Activated CD4-positive, alpha-beta T cell treated with anti-CD3 and anti-CD28 coated beads, Interleukin-2, amount 10 ng/mL, durations not matched to agents 24 days and 14 days (primary cell): ENCODE measurements at places on chromosomes 6 and 20. TPM values are rescaled to one million over a fixed set of nuclear protein-coding genes. Genes with fewer than 3 reads are reported as not detected.

- no peak for DNase-seq
Observed at GRCh38 chr20:50743087-50743486, 11.7 kb downstream of the PARD6B start.

- no peak for DNase-seq
Observed at GRCh38 chr6:133358574-133359150, 117.5 kb downstream of the EYA4 start.

DNA sequence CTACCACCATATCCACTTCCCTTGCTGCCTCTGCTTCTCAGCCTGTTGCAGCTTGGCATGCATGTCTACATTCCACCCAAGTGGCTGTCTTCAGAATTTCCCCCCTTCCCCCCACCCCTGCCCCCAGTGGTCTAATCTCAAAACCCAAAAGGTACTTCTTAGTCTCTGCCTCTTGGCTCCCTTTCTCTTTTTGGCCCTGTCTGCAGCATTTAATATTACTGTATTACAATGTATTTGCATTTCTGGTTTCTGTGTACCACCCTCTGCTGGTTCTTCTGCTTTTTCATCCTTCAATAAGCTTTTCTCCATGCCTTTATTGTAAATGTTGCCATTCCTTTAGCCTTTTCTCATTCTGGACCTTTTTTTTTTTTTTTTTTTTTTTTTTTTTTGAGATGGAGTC lies 43.0 kb downstream of the RPRD1B start:
- no peak for DNase-seq

DNA sequence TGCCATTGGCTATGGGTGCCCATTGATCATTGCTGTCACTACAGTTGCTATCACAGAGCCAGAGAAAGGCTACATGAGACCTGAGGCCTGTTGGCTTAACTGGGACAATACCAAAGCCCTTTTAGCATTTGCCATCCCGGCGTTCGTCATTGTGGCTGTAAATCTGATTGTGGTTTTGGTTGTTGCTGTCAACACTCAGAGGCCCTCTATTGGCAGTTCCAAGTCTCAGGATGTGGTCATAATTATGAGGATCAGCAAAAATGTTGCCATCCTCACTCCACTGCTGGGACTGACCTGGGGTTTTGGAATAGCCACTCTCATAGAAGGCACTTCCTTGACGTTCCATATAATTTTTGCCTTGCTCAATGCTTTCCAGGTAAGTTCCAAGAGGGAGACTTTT lies 16.4 kb downstream of the ADGRF4 start:
- DNase-seq = no peak

- no peak for DNase-seq
Observed at GRCh38 chr20:33948480-33948879, 45.2 kb upstream of the RALY start.

DNA sequence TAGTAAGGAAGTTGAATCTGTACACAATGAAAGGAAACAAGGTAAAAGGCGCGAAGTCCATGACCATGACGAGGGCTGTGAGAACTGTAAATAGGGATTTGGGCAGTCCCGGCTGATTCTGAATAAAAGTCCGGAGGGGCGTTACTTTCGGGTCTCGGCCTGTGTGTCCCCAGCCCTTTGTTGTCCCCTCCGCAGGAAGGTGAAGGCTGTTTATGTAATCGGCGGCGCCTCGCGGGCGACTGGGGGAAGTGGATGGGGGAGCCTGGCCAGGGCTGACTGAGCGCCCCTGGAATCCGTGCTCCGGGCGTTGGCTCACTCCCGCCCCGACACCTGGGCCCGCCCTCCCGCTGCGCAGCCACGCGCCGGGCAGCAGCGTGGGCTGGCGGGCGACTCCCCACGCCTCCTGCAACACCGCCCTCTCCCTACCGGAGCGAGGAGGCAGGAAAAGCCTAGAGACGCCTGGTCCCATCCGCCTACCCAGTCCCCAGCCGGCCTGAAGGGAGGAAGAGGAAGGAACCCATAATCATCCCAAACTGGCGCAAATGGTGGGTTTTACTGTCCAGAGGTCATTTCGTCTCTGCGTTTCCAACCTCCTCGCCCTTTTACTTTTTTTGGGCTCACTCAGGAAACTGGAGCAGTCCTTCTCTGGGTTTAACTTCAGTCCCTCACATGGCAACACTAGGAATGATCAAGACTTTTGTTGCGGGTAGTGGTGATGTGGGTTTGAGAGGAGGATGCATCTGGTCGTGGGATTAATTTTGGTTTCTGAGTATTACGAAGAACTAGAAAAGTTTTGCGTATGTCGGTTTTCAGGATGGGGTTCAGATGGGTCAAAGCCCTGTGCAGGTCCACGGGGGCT lies 12.1 kb downstream of the TRIM31 start:
- peak; percentile 73 for DNase-seq

DNA sequence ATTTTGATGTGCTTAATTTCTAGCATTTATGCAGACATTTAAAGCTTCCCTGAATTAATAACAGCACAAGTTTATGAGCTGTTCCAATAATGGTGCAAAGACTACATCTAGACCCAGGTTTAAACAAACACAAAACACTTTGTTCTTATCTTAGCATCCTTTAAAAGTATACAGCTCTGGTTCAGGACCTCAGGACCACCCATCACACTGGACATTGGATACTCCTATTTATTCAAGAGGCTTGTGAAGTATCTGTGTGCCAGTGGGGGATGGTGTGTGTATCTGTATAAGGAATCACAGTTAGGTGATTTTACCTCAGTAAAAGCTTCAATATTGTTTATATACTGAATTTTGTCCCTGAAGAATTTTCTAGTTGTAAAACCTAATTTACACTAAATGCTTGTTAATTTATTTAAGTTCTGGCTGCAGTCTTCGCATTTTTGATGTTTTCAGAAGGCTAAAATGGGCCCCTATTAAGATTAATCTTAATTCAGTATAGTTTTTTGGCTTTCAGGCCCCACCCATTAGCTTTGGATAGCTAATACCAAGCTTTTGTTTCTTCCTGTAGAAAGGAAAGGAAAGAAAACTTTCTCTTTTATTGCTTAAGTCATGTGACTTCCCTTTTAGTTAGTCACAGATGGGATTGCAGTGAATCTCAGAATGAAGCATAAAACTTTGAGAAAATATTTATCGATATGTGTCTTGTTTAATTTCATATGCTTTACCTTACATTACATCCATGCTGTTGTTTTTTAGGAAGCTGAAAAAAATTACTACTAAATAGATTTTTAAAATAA lies 13.1 kb downstream of the LIN28B start:
- no peak for DNase-seq

- no peak for DNase-seq
Observed at GRCh38 chr6:1363729-1364572, 25.4 kb upstream of the FOXF2 start.

DNA sequence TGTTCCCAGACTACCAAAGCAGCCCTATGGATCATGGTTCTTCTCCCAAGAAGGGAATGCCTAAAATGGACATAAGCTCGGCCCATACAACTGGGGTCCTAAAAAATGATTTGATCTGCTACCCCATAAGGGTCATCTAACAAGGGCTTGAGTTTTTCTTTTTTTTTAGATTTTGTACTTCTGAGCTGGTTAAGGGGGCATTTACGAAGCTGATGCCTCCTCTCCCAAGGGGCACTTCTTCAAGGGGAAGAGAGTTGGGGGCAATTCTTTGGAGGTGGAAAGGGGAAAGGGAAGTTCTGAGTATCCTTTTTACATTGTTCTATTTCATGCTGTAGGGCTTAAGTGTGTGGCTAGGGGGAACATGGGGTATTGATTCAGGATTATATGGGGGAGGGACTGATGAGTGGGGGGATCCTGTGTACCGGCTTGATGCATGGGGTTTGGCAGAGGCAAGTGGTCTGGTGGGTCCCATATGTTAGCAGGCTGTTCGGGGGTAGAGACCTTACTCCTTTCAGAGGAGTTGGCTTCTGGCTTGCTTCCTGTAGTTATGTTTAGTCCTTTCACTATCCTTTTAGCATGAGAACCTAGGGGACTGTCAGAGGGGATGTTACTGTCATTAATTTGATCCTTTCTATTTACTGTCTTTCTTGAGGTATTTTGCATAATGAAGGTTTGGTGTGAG lies 8.1 kb upstream of the ZNFX1 start:
- DNase-seq = no peak

- DNase-seq = no peak
Observed at GRCh38 chr20:11850901-11851300, 66.8 kb upstream of the BTBD3 start.

DNA sequence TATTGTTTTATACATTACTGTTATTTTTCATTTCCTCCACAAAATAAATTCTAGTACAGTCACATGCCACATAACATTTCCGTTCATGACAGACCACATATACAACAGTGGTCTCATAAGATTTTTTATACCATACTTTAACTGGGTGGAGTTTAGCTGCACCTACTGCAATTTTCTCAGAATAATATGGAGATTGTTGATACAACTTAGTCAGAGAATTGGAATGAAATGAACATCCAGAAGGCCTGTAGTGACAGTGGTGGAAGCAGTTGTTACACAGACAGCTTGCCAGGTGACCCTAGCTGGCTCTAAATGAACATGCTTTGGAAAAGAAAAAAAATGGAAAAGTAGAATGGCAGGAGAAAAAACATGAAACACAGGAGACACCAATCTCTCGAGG lies 183.2 kb upstream of the TCF21 start:
- DNase-seq = no peak

DNA sequence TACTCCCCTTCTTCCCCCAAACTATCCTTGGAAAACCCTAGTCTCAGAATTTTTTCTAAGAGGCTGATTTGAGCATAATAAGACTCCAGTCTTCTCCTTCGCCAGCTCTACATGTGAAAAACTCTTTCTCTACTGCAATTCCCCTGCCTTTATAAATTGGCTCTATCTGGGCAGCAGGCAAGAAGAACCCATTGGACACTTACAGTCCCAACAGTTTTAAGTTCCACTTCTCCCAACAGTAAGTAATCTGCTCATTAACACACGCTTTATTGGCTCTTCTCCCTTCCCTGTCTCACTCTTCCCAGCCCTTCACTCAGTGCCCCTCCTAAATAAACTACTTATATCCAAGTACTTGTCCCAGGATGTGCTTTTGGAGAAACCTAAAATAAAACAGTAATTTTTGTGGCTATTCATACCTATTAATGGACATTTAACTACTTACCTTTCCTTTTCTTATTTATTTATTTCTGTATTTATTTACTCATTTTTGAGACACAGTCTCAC lies 11.1 kb upstream of the DDR1 start:
- DNase-seq = no peak

DNA sequence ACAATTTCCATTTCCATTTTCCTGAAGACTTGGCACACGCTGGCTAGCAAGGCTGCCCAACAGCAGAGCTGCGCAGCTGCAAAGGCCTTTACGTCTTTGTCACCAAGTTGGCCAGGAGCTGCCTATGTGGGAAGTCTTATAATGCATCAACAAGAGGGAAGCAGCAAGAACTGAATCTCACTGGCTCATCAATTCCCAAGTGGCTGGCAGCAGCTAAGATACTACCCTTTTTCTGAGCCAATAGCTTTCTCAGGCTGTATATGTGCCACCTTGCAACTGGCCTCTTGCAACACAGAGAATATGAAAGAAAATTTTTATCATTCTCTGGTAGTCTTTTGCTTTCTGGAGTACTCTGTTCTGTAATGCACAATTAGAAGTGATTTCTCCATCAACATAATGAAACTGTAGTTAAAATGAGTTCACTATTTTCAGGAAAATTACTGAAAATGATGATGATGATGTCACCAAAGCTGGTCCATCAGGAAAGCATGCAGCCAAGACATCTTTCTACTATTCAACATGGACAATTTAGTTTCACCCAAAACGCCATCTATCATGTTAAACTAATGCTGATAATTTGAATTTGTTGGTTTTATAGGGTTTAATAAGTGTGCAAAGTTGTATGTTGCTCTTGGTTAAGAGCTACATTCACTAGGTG lies 97.3 kb upstream of the FOXA2 start:
- no peak for DNase-seq

- no peak for DNase-seq
Observed at GRCh38 chr6:167910007-167910406, 83.3 kb downstream of the AFDN start.

GRCh38 chr6:43937236-43938177 lies 167.5 kb downstream of the VEGFA start:
- no peak for DNase-seq

DNA sequence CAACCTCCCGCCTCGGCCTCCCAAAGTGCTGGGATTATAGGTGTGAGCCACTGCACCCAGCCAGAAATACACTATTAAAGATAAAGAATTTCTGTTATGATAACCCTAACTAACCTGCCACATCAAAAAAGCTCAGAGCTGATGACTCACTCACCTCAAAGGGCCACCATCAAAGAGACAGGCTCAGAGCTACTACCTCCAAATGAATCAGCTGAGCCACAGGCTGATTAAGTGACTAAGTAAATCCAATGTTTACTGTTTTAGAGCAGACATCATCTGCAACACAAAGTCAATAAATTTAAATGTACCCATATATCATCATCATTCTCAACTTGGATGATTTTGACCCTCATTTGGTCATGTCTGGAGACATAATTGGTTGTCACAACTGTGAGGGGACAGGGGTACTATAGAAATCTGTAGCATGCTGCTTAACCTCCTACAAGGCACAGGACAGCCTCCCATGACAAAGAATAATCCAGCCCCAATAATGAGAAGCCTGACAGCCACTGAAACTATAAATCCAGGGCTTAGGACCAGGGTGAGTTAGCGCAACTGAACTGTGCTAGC lies 106.5 kb downstream of the ATP9A start:
- peak; percentile 80 for DNase-seq

DNA sequence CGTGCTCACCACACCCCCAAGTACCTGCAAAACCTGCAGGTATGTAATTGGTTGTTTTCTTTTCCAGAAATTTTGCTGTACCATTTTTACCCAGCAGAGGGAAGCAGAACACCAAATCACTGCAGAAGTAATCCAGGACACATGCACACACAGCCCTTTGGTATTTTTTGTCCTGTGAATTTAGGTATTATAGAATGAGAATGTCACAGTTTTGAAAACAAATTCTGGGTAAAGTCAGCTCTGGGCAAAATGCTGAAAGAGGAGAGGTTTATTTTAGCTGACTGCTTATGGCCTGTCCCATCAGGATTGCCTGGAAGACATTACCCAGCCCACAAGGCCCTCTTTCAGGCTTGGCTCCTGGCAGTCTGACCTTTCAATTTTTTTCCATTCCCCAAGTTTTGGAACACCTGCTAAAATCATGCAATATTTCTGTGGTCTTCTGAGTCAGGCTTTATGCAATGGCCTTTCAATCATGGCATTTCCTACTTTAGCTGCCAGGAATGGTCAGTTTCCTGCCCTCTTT lies 3.5 kb upstream of the EFHC1 start:
- peak; percentile 87 for DNase-seq

GRCh38 chr20:63499338-63499969 lies 571 bp upstream of the EEF1A2 start:
- DNase-seq = no peak

GRCh38 chr6:97066056-97066455 lies 141.5 kb downstream of the KLHL32 start:
- peak; percentile 30 for DNase-seq

Gene LY6G5C
- 4.1 and 4.9 TPM in 2 replicates for total RNA-seq

Gene SMLR1
- total RNA-seq = not detected in 2 replicates

Gene KHDRBS2
- not detected in 2 replicates for total RNA-seq

Gene MYB
- total RNA-seq = 44.1 and 44.2 TPM in 2 replicates

Gene TNF
- 294 and 303 TPM in 2 replicates for total RNA-seq

Gene SEL1L2
- total RNA-seq = not detected in 2 replicates

Gene TRIM31
- total RNA-seq = 0.09 TPM in 1 of 2 replicates, not detected in the other

Gene BTN1A1
- 0.07 TPM in 1 of 2 replicates, not detected in the other for total RNA-seq

Gene RAMACL
- 0.14 and 0.30 TPM in 2 replicates for total RNA-seq

Gene C6orf141
- total RNA-seq = 0.14 TPM in 1 of 2 replicates, not detected in the other

Gene TBC1D7
- total RNA-seq = 25.1 and 26.8 TPM in 2 replicates

Gene ENPP4
- 5.3 and 6.0 TPM in 2 replicates for total RNA-seq

Gene BNIP5
- total RNA-seq = not detected in 2 replicates

Gene SIRPD
- not detected in 2 replicates for total RNA-seq
